Aorta (tissue), 5 donors: ENCODE measurements at places on chromosomes 6 and 20. TPM values are rescaled to one million over a fixed set of nuclear protein-coding genes. Genes with fewer than 3 reads are reported as not detected.

DNA sequence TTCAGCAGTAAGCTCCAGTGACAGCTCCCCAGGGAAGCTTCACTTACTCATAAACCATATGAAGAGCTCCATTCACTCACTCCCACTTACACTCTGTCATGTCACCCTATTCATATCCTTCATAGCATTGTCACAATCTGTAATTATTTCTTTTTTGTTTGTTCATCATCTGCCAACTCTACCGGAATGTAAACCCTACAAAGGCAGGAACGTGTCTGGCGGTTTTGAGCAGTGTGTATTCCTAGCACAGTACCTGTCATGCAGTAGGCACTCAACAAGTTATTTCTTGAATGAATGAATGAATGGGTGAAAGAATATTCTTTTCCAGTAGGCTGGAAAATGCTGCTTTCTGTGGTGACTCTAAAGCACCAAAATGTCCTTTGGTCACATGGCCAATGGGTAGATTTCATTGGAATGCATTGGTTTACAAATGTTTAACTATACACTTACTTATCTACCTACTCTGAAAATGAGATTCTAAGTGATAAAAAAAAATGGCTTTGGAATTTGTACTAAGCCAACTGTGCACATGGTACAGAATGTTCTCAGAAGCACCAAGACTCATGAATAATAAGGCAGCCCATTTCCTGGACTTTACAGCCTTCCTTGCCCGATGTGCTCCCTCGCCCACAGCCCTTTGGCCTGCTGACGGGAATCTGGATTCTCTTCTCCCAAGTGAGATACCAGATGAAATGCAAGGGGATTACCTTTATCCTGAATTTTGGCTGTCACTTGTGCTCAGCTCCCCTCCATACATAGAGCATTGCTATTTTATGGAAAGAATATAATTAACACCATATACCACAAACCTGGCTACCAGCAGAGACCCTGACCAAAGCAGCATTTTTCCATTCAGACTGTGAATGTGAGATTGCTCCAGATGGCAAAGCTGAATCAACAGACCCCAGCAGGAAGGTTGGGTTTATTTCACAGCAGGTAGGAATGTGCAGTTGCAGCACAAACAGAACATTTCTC is 273.3 kb downstream of the ALDH8A1 start:
- H3K4me1 ChIP-seq = no peaks in the 10 kb centered on the region
- no peak for DNase-seq
- H3K27me3 ChIP-seq = no peaks in the 10 kb centered on the region
- no peak overlapping the region for H3K27ac ChIP-seq

DNA sequence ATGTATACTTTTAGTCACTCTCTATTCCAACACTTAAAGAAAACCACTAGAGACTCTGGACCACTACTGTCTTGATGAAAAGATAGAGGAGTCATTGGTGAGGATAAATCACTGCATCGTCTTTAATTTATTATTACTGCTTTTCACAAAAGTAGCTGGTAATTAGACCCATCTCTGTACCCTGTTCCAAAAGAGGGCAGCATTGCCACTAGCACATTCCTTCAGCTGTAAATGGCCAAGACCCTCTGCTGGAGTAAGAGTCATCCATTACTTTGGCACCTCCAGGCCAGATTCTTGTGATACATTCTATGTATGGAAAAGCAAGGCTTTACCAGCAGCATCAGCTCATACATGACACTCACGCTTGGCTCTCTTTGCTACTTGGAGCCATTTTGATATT is 49.5 kb upstream of the PREP start:
- H3K4me3 ChIP-seq = no peak overlapping the region
- H3K4me1 ChIP-seq = peaks cover 1% of the 10 kb centered on the region
- no peaks in the 10 kb centered on the region for H3K27me3 ChIP-seq
- no peak for DNase-seq
- H3K27ac ChIP-seq = no peak overlapping the region
- no peaks in the 10 kb centered on the region for H3K36me3 ChIP-seq

- no peaks in the 10 kb centered on the region for H3K4me1 ChIP-seq
- H3K4me3 ChIP-seq = no peak overlapping the region
Observed at GRCh38 chr20:49892260-49892659, 23.1 kb downstream of the SPATA2 start.

- no peak overlapping the region for H3K27ac ChIP-seq
- H3K36me3 ChIP-seq = no peaks in the 10 kb centered on the region
- no peaks in the 10 kb centered on the region for H3K4me1 ChIP-seq
- no peak for DNase-seq
Observed at GRCh38 chr20:8671370-8671961, 397.4 kb upstream of the PLCB4 start.

DNA sequence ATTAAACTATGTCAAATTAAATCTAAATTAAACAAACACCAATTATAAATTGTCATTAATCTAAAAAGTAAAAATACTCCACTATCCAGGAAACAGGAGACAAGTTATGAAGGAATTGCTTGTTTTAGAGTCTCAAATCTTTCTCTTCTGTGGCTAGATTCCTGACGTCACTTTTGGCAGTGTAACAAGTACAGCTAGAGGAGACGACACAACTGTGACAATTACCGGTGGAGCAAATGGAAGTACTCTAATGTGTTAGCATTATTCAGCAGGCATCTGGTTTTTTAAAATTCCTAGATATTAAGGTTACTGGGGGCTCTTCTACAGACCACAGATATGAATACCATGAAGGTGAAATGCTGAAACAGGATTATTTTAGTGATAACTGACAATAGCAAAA is 1042.7 kb downstream of the EPHA7 start:
- H3K27me3 ChIP-seq = no peaks in the 10 kb centered on the region
- no peak overlapping the region for H3K27ac ChIP-seq
- H3K4me3 ChIP-seq = no peak overlapping the region
- H3K36me3 ChIP-seq = no peaks in the 10 kb centered on the region
- DNase-seq = no peak

DNA sequence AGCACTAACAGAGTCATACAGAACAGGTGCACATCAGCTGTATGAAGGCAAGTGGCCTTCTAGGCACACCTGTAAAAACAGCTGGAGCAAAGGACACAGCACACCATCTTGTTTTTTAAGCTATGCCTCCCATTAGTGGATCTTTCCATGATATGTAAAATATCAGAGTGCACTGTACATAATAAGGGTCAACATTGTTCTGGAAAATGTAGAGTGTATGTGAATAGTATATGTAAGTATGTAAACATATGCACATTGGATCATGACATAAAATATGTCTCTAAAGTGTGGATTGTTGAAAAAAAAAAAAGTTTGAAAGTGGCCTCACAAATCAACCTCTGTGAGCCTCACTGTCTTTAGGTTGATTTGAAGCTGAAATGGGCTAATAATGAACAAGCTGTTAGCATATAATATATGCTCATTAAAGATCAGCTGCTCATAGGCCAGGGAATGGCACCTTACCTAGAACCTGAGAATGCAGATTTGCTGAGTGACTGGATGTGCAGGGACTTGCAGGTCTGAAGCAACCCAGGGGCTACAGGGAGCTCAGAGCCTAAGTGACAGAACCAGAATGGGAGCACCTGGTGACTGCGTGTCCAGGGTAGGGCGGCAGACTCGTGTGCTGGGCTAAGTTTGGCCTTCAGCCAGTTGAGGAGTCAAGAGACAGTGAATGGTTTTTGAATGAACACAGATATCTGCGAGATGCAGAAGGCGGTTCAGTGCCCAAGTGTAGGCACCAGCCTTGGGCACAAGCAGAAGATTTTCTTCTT is 198.6 kb downstream of the TMEM242 start:
- H3K27ac ChIP-seq = no peak overlapping the region
- H3K27me3 ChIP-seq = no peaks in the 10 kb centered on the region
- DNase-seq = no peak
- H3K4me1 ChIP-seq = no peaks in the 10 kb centered on the region
- peaks cover 2% of the 10 kb centered on the region for H3K36me3 ChIP-seq
- H3K4me3 ChIP-seq = no peak overlapping the region

DNA sequence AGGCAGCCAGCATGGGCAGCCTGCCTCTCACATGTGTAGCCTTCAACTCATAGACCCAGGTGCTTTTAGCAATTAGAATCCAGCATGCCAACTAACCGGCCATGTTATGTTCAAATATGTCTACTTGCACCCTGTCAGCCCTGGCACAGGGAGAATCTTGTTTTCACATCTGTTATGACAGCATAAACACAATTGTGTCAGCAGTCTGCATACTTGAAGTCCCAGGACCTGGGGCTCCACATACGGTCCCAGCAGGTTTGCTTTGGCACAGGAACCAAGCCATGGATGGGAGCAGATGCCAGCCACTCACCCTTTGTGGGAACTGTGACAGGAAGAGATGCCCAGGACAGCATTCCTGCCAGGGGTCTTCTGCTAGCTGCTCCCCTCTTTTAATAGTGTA is 67.2 kb upstream of the SYNDIG1 start:
- no peaks in the 10 kb centered on the region for H3K36me3 ChIP-seq
- no peaks in the 10 kb centered on the region for H3K27me3 ChIP-seq
- H3K27ac ChIP-seq = no peak overlapping the region
- H3K4me1 ChIP-seq = no peaks in the 10 kb centered on the region
- H3K4me3 ChIP-seq = no peak overlapping the region

- H3K36me3 ChIP-seq = no peaks in the 10 kb centered on the region
- H3K27ac ChIP-seq = peak overlapping the region; percentile 69
- no peak overlapping the region for H3K4me3 ChIP-seq
- no peak for DNase-seq
Observed at GRCh38 chr20:49868538-49868937, 46.8 kb downstream of the SPATA2 start.

DNA sequence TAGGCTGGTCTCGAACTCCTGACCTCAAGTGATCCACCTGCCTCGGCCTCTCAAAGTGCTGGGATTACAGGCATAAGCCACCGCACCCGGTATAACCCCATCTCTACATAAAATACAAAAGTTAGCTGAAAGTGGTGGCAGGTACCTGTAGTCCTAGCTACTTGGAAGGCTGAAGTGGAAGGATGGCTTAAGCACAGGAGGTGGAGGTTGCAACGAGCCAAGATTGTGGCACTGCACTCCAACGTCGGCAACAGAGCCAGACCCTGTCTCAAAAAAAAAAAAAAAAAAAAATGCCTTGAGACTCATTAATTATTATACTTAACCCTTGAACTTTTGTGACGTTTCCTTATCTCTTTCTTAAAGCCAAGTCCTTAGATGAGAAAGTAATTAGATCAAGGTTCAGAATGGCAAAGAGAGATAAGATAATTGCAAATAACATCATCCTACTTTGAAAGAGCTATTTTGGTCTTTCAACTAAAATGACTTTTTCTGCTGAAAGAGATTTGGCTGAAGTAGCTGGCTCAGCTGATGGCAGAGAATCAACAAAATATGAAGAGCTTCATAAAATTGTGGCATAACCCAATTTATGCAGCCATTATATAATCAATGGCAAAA is 4.7 kb upstream of the SHLD1 start:
- DNase-seq = no peak
- no peaks in the 10 kb centered on the region for H3K4me1 ChIP-seq
- H3K27ac ChIP-seq = no peak overlapping the region
- H3K36me3 ChIP-seq = no peaks in the 10 kb centered on the region

DNA sequence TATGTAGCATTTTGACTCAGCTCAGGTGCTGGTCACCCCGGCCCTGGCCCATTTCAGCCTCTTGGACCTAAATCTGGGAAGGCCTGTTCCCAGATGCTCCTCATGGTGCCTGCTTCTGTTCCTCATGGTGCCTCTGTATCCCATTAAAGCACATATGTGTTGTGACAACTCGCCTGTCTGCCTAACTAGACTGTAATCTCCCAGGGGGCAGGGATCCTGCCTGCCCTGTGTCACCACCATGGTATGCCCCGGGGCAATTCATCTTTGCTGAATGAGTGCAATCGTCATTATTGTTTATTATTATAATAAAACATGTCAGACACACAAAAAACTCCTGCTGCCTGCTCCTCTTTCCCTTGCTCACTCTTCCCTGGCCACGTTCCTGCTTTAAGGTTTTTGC is 62.0 kb downstream of the ZFP64 start:
- H3K4me1 ChIP-seq = no peaks in the 10 kb centered on the region
- DNase-seq = no peak
- H3K4me3 ChIP-seq = no peak overlapping the region
- no peak overlapping the region for H3K27ac ChIP-seq

DNA sequence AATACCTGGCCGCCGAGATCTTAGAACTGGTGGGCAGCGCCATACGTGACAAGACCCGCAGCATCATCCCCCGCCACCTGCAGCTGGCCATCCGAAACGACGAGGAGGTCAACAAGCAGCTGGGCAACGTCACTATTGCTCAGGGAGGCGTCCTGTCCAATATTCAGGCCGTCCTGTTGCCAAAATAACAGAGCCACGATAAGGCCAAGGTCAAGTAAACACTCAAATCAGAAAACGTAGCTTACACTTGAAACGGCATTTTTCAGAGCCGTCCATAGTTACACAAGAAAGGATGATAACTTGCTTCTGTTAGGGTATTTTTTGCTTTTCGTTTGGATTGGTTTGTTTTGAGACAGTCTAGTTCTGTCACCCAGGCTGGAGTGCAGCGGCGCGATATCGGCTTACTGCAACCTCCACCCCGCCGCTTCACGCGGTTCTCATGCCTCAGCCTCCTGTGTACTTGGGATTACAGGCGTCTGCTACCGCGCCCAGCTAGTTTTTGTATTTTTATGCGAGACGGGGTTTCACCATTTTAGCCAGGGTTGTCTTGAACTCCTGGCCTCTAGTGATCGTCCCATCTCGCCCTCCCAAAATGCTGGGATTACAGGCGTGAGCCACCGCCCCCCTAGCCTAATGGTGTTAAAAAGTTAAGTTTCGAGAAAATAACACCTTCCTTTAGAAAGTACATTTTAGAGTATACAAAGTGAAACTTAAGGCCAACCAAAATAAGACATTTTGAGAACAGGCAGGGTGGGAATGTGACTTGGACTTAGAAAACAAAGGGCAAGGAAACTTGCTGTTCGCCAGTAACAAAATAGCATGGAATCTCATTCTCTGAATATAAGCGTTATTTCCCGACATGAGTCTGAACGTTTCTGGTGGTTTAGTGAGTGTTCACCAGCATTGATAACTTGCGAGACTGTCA is 42.8 kb upstream of the HFE start:
- no peaks in the 10 kb centered on the region for H3K4me1 ChIP-seq
- peak overlapping the region; percentile 84 for H3K4me3 ChIP-seq
- no peaks in the 10 kb centered on the region for H3K36me3 ChIP-seq
- H3K27ac ChIP-seq = peak overlapping the region; percentile 69

GRCh38 chr6:150391890-150392289 is 23.1 kb downstream of the IYD start:
- no peaks in the 10 kb centered on the region for H3K36me3 ChIP-seq
- H3K4me1 ChIP-seq = no peaks in the 10 kb centered on the region
- no peak overlapping the region for H3K27ac ChIP-seq
- no peaks in the 10 kb centered on the region for H3K27me3 ChIP-seq

GRCh38 chr20:3970016-3970415 is 45.3 kb downstream of the RNF24 start:
- no peaks in the 10 kb centered on the region for H3K4me1 ChIP-seq
- no peak for DNase-seq
- H3K27ac ChIP-seq = no peak overlapping the region
- no peaks in the 10 kb centered on the region for H3K36me3 ChIP-seq

- no peak overlapping the region for H3K27ac ChIP-seq
- DNase-seq = no peak
- H3K4me3 ChIP-seq = no peak overlapping the region
- H3K36me3 ChIP-seq = no peaks in the 10 kb centered on the region
Observed at GRCh38 chr6:45952168-45952529, 63.5 kb downstream of the CLIC5 start.

- no peaks in the 10 kb centered on the region for H3K27me3 ChIP-seq
- no peak overlapping the region for H3K27ac ChIP-seq
- no peaks in the 10 kb centered on the region for H3K36me3 ChIP-seq
Observed at GRCh38 chr6:21908161-21908848, 314.8 kb downstream of the SOX4 start.

- no peak for DNase-seq
- no peaks in the 10 kb centered on the region for H3K27me3 ChIP-seq
- no peak overlapping the region for H3K27ac ChIP-seq
- no peaks in the 10 kb centered on the region for H3K4me1 ChIP-seq
Observed at GRCh38 chr6:134267917-134268361, 50.0 kb downstream of the SGK1 start.

TMEM74B gene
- total RNA-seq = 0.71 TPM

EFCAB8 gene
- 1.1 TPM for total RNA-seq

EPPIN gene
- total RNA-seq = not detected

C20orf144 gene
- total RNA-seq = not detected

DEF6 gene
- total RNA-seq = 13.0 TPM
